ENCODE measurements at places on chromosomes 4 and X.
A peak's percentile ranks its signal among the peaks of the same experiment; 100 is the strongest.

- no peak for DNase-seq
These were observed 79.9 kb downstream of the NHSL2 start for GRCh38 chrX:71990518-71990917.

DNA sequence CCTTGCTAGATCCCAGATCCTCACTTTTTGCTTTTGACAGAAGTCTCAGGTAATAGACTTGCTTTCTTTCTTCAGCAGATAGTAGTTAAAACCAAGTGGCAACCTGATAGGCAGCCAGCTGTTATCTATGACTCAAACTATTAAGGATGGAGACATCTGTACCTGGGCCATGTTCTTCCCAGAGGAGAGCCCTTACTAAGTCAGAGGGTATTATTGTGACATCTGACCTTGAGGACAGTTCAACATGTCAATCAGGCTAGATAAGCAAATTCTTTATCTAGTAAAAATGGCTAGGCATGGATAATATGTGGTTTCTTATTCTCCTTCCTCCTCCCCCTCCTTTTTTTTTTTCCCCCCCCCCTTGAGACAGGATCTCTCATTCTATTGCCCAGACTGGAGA, 39.2 kb downstream of the TRIM2 start:
- DNase-seq = no peak

DNA sequence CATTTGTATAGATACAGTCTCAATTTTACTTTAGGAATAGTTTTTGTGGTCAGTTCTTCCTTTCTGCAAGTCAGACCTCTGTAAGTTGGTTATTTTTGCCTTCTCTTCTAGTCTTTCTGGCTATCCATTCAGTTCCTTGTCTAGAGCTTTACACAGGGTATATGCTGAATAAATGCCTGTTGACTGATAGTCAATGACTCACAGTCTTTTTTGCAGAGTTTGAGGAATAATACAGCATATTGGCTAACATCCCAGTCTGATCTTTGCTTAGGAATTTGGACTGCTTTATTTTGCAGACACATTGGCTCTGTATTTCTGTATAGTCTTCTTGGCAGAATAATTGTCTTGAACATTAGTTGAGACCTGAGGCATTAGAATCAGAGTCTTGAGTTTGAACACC, 132.4 kb downstream of the MAGEC1 start:
- no peak for DNase-seq

GRCh38 chr4:5524446-5525299, 183.7 kb downstream of the EVC2 start:
- no peak for DNase-seq

DNA sequence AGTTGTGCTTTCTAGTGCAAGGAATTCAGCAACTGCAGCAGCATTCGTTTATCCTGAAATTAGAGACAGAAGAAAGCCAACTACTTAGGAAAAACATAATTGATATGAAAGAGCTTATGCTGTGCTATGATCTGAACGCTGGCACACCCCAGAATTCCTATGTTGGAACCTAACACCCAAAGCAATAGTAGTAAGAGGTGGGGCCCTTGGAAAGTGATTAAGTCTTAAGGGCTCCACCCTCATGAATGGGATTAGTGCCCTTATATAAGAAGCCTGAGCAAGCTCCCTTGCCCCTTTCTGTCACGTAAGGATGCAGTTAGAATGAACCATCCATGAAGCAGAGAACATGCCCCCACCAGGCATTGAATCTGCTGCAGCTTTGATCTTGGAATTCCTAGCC, 5.4 kb upstream of the LSM6 start:
- DNase-seq = no peak

GRCh38 chrX:46758163-46758955, 559 bp downstream of the SLC9A7 start:
- DNase-seq = peak; percentile 39

- DNase-seq = no peak
These were observed 512.0 kb upstream of the NR3C2 start for GRCh38 chr4:148954011-148954749.

DNA sequence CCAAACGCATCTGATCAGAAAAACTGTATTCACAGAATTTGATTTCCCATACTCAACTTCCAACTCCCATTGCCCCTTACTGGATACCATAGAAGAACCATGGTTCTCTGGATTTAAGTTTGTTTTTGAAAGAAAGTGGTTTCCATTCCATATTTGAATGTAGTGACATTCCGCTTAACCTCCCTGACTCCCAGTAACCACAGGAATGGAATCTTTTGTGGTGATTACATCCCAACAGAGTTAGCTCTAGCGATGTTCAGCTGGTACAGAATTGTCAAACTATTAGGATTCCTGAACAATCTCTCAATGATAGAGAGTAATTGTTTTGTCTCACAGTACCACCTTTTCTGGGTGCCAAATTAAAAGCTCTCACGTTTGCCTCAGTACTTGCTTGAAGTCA, 1.7 kb downstream of the NUDT10 start:
- DNase-seq = no peak

DNA sequence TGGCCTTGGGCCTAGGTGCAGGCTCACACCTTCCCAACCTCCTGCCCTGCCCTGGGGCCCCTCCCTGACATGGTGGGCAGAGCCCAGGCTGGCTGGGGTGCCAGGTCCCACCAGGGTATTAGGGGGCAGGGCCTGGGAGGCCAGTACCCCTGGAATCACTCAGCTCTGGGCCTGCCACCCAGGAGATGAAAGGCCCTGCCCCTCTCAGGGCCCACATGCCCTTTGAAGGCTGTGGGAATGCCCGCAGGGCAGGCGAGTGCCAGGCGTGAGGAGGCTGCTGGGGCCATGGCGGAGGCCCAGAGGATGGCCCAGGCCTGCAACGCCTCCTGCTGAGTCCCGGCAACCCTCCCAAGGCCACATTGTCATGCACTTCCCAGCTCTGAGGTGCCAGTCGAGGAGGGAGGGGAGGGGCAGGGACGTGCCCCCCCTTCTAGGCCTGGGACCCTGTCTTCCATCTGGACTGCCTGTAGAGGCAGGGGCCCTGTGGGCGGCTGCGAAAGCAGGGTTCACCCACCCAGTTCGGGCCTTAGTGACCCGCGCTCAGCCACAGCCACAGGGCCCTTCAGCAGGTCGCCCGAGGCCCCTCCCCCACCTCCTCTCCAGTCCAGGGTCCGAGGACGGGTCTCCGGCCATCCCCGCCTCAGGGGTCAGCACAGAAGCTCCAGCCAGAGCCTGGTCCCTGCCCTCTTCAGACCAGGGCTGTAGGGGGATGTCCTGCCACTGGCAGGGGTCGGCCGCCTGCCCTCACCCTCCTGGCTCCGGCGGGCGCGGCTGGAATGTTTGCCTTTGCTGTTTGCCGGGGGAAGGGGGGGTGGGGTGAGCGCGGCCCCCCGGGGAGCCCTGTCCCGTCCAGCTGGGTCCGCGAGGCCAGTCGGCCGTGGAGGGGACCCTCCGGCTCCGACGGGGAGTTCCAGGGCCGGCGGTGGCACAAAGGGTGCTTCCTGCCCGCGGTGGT, 26.7 kb upstream of the FGFR3 start:
- DNase-seq = no peak

DNA sequence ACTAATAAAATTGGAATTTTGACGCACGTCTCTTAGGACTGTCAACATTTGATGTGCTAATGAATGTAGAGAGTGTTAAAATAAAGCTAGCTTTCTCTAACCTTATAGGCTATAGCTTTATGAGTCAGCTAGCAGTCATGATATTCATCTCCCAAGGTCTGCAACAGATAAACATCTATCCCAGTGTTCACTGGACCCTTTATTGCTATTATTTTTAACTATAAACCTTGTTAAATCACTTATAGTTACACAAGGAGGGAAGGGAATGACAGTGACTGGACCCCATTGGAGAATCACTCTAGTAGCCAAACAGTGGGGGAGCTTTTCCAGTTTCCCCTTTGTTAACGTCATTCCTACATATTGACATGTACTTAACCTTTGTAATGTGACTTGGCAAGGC, 67.9 kb upstream of the SHISA3 start:
- DNase-seq = no peak

GRCh38 chr4:40170588-40170987, 26.2 kb upstream of the RHOH start:
- no peak for DNase-seq

GRCh38 chr4:138200236-138200590, 41.9 kb downstream of the SLC7A11 start:
- DNase-seq = no peak

- no peak for DNase-seq
These were observed 14.7 kb downstream of the TRMT2B start for GRCh38 chrX:101037231-101037630.

DNA sequence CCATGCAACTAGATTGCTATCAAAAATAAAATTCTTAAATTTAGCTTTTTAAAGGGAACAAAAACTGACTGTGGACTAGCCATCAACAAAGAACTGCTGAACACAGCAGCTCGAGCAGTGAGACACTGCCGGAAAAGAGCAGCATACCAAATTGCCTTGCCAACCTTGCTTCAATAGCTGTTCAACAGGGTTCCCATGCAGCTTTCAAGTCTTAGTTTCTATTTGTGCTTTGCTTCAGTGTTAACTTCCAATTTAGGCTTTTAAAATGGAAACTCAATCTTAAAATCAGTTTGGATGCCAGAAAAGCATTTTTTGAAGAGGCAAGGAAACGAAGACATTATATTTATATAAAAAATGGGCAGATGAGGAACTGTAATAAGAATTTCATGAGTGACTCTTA, 463.4 kb upstream of the MAGEB18 start:
- DNase-seq = no peak

DNA sequence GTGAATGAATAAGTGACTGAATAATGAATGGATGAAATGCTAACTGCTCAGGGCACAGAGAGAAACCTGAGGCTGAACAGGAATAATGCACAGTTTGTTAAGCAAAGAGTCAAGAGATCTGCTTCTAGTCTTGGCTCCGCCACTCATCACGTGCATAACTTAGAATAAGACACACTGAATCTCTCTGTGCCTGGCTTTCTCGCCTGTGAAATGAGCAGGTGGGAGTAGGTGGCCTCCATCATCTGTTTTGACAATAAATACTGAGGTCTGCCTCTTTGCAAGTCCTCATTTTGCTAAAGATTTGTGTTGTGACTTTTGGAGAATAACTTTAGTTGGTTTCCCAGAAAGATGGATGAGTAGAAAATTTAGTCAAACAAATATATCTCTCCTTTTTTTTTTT, 318.0 kb downstream of the FBXW7 start:
- no peak for DNase-seq

DNA sequence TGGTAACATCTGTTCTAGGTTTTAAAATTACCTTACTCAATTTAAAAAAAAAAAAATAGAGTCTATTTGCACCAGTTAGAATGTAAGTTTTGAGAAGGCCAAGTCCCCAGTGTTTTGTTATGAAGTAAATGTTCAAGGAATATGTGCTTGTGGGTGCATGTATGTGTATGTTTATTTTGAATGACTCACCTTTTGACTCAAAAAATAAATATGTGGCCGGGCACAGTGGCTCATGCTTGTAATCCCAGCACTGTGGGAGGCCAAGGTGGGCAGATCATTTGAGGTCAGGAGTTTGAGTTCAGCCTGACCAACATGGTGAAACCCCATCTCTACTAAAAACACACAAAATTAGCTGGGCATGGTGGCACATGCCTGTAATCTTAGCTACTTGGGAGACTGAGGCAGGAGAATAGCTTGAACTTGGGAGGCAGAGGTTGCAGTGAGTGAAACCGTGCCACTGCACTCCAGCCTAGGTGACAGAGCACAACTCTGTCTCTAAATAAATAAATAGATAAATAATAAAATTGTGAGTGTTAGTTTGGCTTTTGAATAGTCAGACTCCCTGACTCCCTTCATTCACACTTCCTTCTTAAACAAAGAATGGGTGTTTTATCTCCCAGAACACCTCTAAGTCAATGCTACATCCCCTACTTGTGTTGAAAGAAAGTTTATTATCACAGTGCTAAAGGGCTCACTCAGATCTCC, 511.3 kb upstream of the PCDH7 start:
- DNase-seq = no peak

GRCh38 chr4:3712936-3713335, 53.2 kb upstream of the ADRA2C start:
- no peak for DNase-seq

DNA sequence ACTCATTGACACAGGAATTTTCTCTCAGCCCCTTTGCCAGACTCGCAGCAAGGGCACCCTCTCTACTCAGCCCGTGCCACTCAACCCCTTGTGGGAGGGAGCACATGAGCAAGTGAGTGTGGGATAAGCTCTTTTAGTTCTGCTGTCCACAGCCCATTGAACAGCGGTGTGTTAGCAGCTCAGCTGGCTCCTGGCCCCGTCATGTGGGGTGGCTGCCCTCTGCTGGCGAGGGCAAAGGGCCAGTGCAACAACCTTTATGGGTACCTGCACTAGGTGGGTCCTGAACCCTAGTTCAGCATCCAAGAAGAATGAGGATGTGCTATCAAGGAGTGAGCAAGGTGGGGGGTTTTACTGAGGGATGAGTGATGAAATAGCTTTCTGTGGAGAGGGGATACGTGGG, 85.0 kb upstream of the ZNF81 start:
- peak; percentile 47 for DNase-seq

- DNase-seq = no peak
These were observed 647.0 kb upstream of the PCDH7 start for GRCh38 chr4:30073011-30073710.

DNA sequence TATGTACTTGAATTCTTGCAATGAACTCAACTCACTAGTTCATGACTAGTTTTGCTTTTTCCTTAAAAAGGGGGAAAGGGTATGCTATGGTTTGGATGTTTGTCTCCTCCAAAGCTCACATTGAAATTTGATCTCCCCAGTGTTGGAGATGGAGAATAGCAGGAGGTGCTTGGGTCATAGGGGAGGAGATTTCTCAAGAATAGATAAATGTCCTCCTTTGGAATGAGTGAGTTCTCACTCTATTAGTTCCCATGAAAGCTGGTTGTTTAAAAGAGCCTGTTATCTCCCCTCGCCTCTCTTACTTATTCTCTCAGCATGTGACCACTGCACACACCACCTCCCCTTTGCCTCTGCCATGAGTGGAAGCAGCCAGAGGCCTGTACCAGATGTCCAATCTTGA, 109.4 kb upstream of the INTU start:
- DNase-seq = no peak

DNA sequence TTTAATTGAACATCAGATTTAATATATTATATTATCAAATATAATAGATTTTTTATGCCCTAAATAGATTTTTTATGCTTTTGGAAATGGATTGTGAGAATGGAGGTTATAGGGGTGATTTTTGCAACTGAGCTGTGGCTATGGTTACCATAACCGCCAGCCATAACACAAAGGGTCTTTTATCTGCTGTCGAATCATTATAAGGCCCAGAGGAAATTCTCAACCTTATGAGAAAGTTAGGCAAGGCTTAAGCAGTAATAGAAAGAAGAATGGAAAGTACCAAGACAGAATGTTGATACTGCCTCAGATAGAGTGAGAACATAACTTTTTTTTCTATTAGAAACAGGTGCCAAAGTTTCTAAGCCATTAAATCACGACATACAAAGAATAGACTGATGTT, 26.3 kb upstream of the CXCL6 start:
- no peak for DNase-seq

- peak; percentile 26 for DNase-seq
These were observed at the start of gene RASSF6 for GRCh38 chr4:73620115-73620792. TSS of gene RASSF6 (minus strand) at chr4:73620436. CDS start at chr4:73611795, 8,641 bp downstream.

- no peak for DNase-seq
These were observed 10.1 kb upstream of the CXCL8 start for GRCh38 chr4:73730292-73730691.

Measured in stimulated activated CD8-positive, alpha-beta memory T cell treated with anti-CD3 and anti-CD28 coated beads, Interleukin-4, amount 100 ng/mL, for 48 hours (primary cell).